ENCODE measurements at places on chromosomes 4 and X.

- no peak for DNase-seq
Measured at GRCh38 chrX:129125122-129125914, 398.0 kb downstream of the SMARCA1 start.

DNA sequence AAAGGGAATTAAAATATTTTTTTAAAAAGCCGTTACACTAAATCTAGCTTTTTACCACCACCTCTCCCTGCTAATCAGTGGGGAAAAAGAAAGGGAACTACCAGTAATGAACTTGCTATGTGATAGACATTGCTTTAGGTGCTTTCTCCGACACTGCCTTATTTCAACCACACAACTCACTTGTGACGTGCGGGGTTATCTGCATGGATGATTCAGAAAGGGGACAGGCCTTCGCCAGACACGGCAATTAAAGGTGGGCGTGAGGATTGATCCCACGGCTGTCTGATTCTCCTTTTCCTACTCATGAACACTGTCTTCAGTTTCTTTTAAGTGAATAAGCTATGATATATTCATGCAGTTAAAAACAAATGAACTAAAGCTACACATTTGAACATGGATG lies 882 bp upstream of the CXCR3 start:
- no peak for DNase-seq

DNA sequence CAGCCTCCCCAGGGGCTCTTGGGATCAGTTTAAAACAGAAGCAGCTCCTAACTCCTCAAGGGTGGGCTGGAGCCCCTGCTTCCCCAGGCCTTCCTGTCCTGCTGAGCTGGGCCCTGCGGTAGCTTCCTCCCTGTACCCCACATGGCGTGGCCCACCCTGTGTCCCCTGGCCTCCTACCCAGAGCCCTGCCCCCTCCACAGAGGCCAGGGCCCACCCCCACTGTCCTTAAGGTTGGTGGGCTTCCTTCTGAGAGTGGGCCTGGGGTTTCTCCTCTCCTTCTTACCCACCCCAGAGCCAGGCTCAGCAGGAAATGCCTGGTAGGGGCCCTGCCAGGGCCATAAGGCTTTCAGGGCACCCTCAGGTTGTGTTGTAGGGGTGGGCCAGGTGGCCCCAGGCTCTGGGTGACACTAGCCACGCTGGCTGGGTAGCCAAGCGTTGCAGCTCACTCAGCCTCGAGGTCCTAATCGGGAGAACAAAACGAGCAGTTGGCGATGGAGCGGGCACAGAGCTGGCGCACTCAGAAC lies 11.6 kb downstream of the SH3BP2 start:
- DNase-seq, result no peak

DNA sequence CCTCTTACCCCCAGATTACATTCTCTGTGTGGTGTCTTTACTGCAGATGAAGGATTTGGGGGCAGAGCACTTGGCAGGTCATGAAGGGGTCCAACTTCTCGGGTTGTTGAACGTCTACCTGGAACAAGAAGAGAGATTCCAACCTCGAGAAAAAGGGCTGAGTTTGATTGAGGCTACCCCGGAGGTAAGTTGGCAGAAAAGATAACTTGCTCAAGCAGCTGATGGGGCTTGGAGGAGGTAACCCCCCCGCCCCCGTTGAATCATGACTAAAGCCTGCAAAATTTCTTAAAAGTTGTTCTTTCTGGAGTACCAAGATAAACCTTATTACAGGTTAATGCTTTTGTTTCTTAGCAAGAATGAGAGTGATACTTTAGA lies 1.5 kb downstream of the CCNG2 start:
- no peak for DNase-seq

GRCh38 chrX:15820106-15821073 lies 30.1 kb downstream of the ZRSR2 start:
- DNase-seq, result no peak

Data from EL (cell line).